ENCODE measurements at places on chromosomes 2 and 18.

- no peak for DNase-seq
Measured at GRCh38 chr18:68340606-68341005, 374.3 kb downstream of the TMX3 start.

GRCh38 chr2:240189686-240190085, 49.2 kb upstream of the OTOS start:
- no peak for DNase-seq

- DNase-seq = no peak
Measured at GRCh38 chr2:104865096-104865470, 11.2 kb downstream of the POU3F3 start.

DNA sequence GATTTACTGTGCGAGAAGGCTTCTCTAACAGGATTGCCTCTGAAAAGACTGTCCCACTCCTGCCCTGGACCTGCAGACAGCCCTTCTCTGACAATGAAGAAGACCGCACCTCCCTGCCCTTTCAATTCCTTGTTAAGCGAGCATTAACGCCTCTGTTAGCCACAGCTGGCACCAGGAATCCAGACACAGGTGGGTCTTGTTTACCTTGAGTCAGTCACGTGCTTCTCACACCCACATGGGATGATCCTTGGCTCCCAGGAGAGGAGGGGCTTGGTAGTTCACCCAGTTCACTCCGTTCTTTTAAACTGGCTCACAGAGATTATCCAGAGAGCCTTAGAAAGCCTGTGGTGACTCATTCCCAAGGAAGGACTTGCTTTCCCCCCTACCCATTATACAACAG, 410.5 kb upstream of the MEIS1 start:
- DNase-seq = no peak

DNA sequence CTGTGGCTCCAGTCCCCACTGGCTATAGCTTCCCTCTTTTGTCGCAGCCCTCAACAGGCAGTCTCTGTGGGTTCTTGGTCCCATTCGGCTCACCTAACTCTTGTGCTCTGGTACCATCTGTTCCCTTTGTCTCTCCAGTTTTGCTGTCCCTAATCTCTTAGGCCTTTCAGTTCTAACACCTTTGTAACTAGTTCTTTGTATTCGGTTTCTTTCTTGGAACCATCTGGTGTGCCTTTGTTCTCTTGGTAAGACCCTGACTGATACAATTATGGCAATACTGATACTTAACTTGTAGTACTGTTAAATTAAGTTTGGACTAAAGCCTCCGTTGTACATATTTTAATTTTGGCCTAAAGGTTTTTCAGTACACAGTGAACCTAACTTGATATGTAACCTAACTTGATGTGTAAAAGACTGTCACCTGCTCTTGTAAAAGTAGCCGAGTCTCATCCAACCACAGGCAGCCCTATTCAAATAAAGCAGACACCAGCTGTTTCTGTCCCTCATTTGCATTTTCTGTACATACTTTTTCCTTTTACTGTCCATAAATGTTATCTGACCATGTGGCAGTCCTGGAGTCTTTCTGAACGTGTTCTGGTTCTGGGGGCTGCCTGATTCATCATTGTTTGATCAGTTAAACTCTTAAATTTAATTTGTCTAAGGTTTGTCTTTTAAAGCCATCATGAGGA, 4.8 kb upstream of the MRPL44 start:
- DNase-seq = no peak

- no peak for DNase-seq
Measured at GRCh38 chr18:27750014-27750413, 426.9 kb downstream of the CDH2 start.

GRCh38 chr2:219698748-219699439, 71.5 kb downstream of the SLC4A3 start:
- DNase-seq = no peak

Measured in Right ventricle myocardium superior (tissue), 1 donor.